WTC11 (cell line): ENCODE measurements at places on chromosomes 13 and 19. TPM values are rescaled to one million over a fixed set of nuclear protein-coding genes. Genes with fewer than 3 reads are reported as not detected.

Gene TMEM86B
- total RNA-seq, result 3.5 to 4.2 TPM (median 4.1 TPM) in 3 replicates

DNA sequence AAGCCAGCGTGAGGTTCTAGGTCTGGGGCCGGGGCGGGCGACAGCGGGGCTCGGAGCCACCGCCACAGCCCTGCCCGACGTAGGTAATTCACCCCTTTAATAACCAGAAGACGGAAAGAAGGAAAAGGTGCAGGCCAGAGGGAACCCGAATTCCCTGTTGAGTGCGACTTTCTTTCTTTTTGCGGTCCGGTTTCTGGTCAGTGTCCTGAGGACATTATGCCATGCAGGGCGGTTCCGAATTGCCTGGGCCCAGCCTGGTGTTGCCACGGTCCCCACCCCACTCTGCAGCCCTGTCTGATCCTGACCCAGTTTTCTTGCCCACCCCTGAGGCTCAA is 18.4 kb upstream of the TFDP1 start:
- H3K27me3 ChIP-seq, result no peaks in the 10 kb centered on the region
- H3K4me3 ChIP-seq, result no peak overlapping the region
- H3K27ac ChIP-seq, result no peak overlapping the region
- H3K4me1 ChIP-seq, result 0 out of 2 replicates have a peak, but pooled peaks cover 2% of the 10 kb centered on the region
- no peak for DNase-seq

GRCh38 chr13:61777899-61778298 is 362.2 kb upstream of the PCDH20 start:
- DNase-seq, result no peak
- no peaks in the 10 kb centered on the region for H3K36me3 ChIP-seq
- H3K27me3 ChIP-seq, result no peaks in the 10 kb centered on the region
- no peak overlapping the region for H3K4me3 ChIP-seq

DNA sequence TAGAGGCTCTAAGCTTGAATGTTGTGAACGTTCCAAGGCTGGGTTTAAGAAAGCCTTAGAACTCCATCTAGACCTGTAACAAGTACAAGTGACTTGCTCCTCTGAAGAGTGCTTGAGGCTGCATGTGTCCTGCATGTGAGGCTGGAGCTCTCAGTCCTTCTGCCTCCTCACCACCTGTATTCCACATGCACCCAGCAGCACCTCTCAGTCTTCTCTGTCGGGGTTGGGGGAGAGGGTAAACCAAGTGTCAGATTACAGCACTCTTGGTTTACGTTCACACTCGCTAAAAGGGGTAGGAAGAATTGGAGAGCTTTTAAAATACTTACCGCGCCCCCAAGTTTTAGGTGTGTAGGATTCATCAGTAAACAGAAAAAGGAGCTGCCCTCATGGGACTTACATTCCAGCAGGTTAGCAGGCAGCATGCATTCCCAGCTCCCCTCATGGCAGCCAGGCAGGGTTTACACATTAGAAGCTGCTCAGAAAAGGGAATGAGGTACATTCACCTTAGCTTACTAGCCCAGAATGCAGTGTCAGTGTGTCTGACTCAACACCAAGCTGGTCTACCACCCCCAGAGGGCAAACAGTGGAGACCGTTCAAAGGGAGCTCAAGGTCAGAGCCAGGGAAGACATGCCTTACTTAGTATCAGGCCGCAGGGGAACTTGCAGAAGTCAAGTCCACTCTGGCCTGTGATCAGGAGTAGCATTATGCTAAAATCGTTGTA is 248.1 kb downstream of the PCCA start:
- H3K27me3 ChIP-seq, result no peaks in the 10 kb centered on the region
- peaks cover 24% of the 10 kb centered on the region for H3K36me3 ChIP-seq
- no peak overlapping the region for H3K4me3 ChIP-seq
- DNase-seq, result no peak
- H3K4me1 ChIP-seq, result peaks cover 15% of the 10 kb centered on the region

GRCh38 chr19:52351512-52351911 is 15.5 kb downstream of the ZNF610 start:
- H3K27me3 ChIP-seq, result no peaks in the 10 kb centered on the region
- peak; percentile 80 for DNase-seq
- no peak overlapping the region for H3K4me3 ChIP-seq
- peaks cover 62% of the 10 kb centered on the region for H3K36me3 ChIP-seq
- H3K27ac ChIP-seq, result no peak overlapping the region
- peaks cover 8% of the 10 kb centered on the region for H3K4me1 ChIP-seq

- H3K4me1 ChIP-seq, result peaks cover 10% of the 10 kb centered on the region
- peaks cover 3% of the 10 kb centered on the region for H3K27me3 ChIP-seq
- H3K27ac ChIP-seq, result no peak overlapping the region
- DNase-seq, result no peak
These were observed 839 bp downstream of the COG6 start for GRCh38 chr13:39656325-39656677.

DNA sequence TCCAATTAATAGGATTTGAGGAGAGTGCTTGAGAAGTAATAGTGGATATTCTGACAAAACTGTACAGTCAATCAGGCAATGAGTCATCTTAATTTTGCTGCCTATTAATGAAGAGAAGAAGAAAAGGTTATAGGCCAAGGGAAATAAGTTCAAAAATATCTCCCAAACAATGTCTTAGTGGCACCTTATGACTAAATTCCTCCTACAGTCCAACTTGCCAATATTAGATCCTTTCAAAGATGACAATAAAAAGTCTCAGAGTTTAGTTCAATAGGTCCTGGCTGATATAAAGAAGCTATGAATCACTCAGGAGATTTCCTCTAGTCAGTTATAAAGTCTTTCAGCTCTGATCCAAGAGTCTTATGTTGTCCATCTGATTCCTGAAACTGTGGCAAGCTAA is 27.9 kb downstream of the UGGT2 start:
- no peak for DNase-seq
- H3K27me3 ChIP-seq, result no peaks in the 10 kb centered on the region
- no peak overlapping the region for H3K4me3 ChIP-seq
- H3K36me3 ChIP-seq, result peaks cover 11% of the 10 kb centered on the region
- H3K27ac ChIP-seq, result no peak overlapping the region
- H3K4me1 ChIP-seq, result peaks cover 8% of the 10 kb centered on the region

DNA sequence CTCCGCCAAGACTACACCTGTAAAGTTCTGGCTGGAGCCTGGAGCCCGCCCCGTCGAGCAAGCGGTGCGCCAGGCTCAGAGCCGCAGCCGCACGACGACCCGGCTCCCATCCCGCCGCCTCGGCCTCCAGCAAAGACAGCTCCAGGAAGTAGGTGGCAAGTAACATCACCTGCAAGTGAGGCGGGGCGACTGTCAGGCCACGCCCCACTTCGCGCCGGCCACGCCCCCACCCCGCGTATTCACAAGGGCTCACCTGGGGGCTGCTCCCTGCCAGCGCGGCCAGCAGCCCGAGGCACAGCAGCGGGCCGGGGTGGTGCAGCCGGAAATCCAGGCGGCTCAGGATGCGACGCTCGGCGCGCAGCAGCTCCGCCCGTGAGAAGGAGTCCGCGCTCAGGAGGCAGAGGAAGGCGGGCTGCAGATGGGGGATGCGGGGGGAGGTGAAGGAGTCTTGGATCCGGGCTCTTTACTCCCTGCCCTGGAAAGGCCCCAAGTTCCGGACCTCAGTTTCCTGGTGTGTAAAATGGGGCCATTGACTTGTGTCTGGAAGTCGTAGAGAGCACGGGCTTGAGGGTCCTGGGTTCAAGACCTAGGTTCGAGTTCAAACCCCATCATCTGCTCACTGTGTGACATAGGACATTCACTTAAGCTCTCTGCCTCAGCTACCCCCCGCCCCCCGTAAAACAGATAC is 3.2 kb downstream of the CCNP start:
- H3K36me3 ChIP-seq, result peaks cover 3% of the 10 kb centered on the region; the same call in 1 of the 2 replicates
- peak; percentile 93 for DNase-seq
- peaks cover 69% of the 10 kb centered on the region for H3K27me3 ChIP-seq
- peaks cover 16% of the 10 kb centered on the region for H3K4me1 ChIP-seq
- peak overlapping the region; percentile 35; the same call in 1 of the 2 replicates for H3K4me3 ChIP-seq

DNA sequence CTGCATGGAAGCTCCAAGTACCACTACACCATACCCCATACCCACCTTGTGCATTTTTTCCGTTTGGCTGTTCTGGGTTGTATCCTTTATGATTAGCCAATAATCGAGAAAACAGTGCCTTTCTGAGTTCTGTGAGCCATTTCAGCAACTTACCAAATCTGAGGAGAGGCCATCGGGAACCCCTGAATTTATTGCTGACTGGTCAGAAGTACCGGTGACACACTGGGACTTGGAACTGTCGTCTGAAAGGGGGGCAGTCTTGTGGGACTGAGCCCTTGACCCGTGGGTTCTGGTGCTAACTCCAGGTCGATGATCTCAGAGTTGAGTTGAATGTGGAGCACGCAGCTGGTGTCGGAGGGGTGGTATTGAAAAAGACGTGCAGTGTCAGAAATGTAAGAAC is 15.0 kb downstream of the UPF3A start:
- H3K4me1 ChIP-seq, result no peaks in the 10 kb centered on the region
- H3K27ac ChIP-seq, result peak overlapping the region; percentile 10; the same call in 1 of the 2 replicates
- H3K4me3 ChIP-seq, result no peak overlapping the region
- H3K36me3 ChIP-seq, result peaks cover 61% of the 10 kb centered on the region
- H3K27me3 ChIP-seq, result no peaks in the 10 kb centered on the region

- peaks cover 3% of the 10 kb centered on the region for H3K27me3 ChIP-seq
- peaks cover 53% of the 10 kb centered on the region for H3K36me3 ChIP-seq
- DNase-seq, result no peak
These were observed 84.8 kb downstream of the SLC25A15 start for GRCh38 chr13:40874138-40874779.
